T-helper 22 cell (primary cell): ENCODE measurements at places on chromosomes 4 and X.
A peak's percentile ranks its signal among the peaks of the same experiment; 100 is the strongest.

- no peak for DNase-seq
Observed at GRCh38 chr4:85963231-85963630, 396.6 kb downstream of the MAPK10 start.

- no peak for DNase-seq
Observed at GRCh38 chrX:105323928-105324327, 103.4 kb upstream of the TEX13A start.

GRCh38 chrX:24774650-24775049, 80.9 kb downstream of the POLA1 start:
- no peak for DNase-seq

DNA sequence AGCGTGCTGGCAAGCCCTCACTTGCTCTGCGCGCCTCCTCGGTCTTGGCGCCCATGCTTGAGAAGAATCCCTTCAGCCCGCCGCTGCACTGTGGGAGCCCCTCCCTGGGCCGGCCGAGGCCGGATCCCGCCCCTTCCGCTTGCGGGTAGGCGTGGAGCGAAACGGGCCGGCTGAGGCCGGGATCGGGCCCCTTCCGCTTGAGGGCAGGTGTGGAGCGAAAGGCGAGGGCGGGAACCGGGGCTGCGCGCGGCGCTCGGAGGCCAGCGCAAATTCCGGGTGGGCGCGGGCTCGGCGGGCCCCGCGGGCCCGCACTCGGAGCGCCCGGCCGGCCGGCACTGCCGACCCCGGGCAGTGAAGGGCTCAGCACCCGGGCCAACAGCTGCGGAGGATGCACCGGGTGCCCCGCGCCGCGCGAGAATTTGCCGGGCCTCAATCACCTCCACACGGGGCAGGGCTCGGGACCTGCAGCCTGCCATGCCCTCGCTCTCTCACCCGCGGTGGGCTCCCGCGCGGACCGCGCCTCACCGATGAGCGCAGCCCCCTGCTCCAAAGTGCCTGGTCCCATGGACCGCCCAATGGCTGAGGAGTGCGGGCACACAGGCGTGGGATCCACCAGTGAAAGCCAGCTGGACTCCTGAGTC, 58.1 kb upstream of the GBA3 start:
- no peak for DNase-seq

DNA sequence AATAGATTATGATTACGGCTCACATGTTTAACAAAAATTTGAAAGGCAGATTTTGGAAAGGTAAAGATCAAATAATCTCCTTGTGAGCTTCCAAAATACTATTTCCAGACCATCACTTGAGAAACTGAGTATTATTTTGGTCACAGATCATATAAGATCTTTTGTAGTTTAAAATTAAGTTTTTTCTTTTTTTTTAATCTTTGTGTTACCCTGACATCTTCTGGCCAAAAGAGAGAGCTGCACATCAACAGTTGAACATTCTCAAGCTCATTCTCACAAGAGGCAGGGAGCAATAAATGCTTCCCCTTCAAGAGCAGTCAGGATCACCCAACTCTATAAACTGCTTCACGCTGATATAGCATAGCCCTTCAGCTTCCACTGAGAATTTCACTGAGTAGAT, 15.9 kb downstream of the TMEM192 start:
- DNase-seq = no peak

DNA sequence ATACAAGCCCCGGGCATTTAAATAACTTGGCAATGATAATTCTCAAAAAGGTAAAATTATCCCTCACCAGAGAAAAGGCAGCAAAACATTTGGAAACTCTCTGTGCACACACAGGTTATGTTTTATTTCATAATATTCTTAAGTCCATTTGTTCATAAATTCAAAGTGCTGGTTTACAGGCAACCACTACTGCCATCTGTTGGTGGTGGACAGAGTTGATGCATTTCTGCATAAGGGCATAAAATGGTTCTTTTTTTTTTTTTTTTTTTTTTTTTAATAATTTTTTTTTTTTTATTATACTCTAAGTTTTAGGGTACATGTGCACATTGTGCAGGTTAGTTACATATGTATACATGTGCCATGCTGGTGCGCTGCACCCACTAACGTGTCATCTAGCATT, 31.5 kb upstream of the IL21 start:
- DNase-seq = no peak

DNA sequence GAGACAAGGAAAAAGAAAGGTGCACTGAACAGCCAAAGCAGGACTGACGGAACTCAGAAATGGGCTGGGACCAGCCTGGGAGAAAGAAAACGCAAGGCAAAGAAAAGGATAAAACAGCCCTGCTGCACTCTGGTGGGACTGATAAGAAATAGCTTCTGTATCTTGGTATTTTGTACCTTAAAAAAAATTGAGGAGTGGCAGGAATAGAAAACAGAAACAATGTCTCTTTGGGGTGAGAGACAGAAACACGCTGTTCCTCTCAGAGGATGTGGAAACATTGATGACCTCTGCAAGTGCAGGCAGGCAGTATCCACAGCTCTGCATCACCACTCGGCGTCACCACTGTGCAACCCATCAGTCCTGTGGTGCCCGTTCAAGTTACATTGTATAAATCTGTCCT, 152.5 kb upstream of the SPRY1 start:
- DNase-seq = no peak

DNA sequence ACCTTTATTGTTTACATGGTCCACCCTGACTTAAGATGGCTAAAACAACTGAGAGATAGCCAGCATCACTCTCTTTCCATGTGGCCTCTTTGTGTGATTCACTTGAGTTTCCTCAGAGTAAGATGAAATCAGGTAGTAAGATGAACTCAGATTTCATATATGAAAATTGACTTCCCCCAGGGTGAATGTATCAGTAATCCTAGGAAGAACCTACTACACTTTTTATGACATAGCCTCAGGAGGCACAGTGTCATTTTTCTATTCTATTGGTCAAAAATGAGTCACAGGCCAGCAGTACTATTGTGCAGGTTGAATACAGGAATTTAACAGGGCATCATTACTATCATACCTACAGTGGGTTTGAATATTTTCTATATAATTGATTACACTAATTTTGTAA, 14.6 kb upstream of the SULT1E1 start:
- DNase-seq = no peak

- peak; percentile 15 for DNase-seq
Observed at GRCh38 chr4:7831330-7831729, 108.3 kb downstream of the AFAP1 start.

DNA sequence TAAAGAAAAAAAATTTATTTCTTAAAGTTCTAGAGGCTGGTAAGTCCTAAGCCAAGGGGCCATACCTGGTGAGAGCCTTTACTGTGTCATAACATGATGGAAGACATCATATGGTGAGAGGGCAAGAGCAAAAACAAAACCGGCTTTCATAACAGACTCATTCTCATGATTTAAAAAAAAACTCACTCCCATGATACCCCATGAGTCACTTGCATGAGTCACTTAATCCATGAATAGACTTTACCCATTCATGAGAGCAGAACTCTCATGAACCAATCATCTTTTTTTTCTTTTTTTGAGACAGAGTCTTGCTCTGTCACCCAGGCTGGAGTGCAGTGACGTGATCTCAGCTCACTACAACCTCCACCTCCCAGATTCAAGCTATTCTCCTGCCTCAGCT, 369.7 kb upstream of the DIAPH2 start:
- DNase-seq = no peak

- no peak for DNase-seq
Observed at GRCh38 chrX:134625315-134625718, 33.0 kb downstream of the PLAC1 start.

DNA sequence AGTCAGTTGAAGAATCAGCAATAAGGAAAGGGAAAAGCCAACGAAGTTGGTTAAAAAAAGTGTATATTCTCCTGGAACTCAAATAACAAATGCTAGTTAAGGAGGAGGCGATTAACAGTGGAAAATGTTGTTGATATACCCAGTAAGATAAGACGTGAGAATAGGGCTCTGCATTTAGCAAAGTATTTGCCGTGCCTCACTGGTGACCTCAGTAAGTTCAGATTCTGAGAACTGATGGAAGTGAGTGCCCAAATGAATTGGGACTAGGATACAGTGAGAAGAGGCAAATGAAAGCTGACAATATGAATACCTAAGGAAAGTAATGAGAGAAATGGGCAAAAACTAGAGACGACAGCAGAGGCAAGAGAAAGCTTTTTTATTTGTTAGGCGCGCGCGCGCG, 3.5 kb downstream of the TECRL start:
- DNase-seq = no peak

- DNase-seq = no peak
Observed at GRCh38 chr4:126445596-126445995, 1130.8 kb downstream of the FAT4 start.

DNA sequence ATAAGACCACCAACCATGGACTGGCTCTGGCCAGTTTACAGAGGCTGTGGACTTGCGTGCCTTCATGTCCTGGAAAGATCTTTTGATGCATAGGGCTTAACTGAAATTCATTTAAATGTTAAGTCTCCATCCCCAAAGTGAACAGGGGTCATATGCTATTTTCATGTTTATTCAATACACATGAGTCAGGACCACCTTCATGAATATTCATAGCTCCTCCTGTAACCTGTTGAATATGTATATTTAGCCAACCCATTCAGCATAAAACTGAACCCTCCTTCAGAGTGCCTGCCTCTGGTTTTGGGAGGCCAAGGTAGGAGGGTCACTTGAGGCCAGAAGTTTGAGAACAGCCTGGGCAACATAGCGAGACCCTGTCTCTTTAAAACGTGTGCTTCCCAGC, 7.1 kb downstream of the CTPS2 start:
- no peak for DNase-seq

DNA sequence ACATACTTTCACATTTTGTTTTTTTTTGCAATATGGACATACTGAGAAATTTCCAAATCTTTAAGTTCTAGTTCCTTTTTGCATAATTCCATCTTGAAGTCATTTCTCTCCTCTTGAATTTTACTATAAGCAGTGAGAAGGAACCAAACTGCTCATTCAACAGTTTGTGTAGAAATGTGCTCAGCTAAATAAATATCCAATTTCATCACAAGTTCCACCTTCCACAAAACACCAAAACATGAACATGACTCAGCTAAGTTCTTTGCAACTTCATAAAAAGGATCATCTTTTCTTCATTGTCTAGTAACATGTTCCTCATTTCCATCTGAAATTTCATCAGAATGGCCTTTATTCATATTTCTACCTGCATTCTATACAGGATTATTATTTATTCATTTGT, 77.3 kb upstream of the FGF13 start:
- DNase-seq = no peak

GRCh38 chr4:110778521-110778920, 155.6 kb upstream of the PITX2 start:
- DNase-seq = no peak

- DNase-seq = no peak
Observed at GRCh38 chr4:186724058-186724863, 605 bp upstream of the FAT1 start.

GRCh38 chr4:29037501-29037900, 1682.7 kb upstream of the PCDH7 start:
- DNase-seq = no peak

DNA sequence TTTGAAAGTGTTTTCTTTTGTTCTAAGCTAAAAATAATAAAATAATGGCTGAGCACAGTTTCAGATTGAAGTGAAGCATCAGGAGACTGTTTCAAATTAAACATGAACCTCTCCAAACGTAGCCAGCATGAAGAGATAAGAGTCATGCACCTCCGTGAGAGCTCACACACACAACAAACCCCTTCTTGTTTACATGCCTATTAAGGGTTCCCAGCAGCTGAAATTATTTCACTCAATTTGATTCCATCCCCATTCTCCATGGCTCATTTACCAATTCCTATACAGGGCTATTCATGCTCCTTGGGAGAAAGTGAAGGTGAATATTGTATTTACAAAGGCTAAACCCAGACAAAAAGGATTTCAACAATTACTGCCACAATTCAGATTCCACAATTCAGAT, 954.1 kb upstream of the INTU start:
- DNase-seq = no peak

- DNase-seq = peak; percentile 23
Observed at GRCh38 chrX:119758731-119759247, 401 bp downstream of the SOWAHD start.

GRCh38 chr4:177163532-177163931, 146.1 kb upstream of the NEIL3 start:
- no peak for DNase-seq

GRCh38 chr4:8259743-8260430, 9.7 kb upstream of the HTRA3 start:
- DNase-seq = no peak

- DNase-seq = no peak
Observed at GRCh38 chr4:187883049-187883448, 112.5 kb upstream of the ZFP42 start.
